ENCODE measurements at places on chromosomes 11 and 22. TPM values are rescaled to one million over a fixed set of nuclear protein-coding genes. Genes with fewer than 3 reads are reported as not detected.
A peak's percentile ranks its signal among the peaks of the same experiment; 100 is the strongest.

GRCh38 chr22:17281440-17281841 is 62.2 kb upstream of the ADA2 start:
- DNase-seq: no peak

DNA sequence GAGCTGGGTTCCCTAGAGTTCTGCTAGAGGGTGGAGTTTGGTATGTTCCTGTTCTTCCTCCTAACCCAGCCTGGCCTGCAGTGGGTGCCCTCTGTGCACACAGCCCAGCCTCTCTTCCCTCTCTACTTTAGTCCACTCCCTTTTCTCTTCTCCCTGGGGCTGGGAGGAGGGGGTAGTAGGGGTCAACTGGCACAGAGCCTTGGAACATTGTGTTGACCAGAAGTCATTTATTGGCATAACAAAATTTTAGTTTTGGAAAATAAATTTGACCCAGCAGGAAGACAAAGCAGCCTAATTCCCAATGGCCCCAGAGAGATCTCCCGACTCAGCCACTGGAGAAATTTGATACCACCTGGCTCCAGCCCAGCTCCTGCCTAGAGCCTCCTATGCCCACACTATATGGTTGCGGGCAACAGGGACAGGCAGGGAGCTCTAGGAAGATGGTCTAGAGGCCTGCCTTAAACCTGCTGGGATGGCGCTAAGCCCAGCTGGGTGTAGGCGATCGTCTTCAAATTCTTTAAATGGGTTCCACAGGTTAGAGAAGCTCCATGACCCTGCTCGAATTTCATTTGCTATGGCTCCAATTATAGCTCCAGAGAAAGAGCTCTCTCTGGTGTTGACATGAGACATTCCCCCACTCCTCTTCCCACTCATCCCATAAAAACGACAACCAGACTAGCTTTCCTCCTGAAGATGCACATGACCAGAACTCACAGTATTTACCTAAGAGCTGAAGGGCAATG is 9.9 kb downstream of the PCSK7 start:
- peak; percentile 50 for DNase-seq

DNA sequence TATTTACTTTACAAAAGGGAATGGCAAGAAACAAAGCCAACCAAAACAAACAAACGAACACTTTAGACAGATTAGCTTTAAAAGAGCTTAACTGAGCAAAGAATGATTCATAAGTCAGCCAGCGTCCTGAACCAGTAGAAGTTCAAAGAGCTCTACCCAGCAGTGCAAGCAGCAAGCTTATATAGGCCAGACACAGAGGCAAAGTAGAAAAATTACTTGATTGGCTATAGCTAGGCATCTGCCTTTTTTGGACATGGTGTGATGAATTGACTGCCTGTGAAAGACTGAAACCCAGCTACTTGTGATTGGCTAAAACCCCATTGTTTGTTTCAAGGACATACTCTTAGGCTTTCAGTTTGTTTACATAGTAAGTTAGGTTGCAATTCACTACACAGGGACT is 2120.0 kb upstream of the RAG2 start:
- DNase-seq: no peak

- DNase-seq: peak; percentile 57
These were observed at the start of gene MMP26 for GRCh38 chr11:4704054-4704789. Gene MMP26, plus strand, starts transcription at chr11:4704784.

OR8G1 gene
- polyA plus RNA-seq: not detected

- no peak for DNase-seq
These were observed 66.2 kb downstream of the THAP12 start for GRCh38 chr11:76314741-76315090.

DNA sequence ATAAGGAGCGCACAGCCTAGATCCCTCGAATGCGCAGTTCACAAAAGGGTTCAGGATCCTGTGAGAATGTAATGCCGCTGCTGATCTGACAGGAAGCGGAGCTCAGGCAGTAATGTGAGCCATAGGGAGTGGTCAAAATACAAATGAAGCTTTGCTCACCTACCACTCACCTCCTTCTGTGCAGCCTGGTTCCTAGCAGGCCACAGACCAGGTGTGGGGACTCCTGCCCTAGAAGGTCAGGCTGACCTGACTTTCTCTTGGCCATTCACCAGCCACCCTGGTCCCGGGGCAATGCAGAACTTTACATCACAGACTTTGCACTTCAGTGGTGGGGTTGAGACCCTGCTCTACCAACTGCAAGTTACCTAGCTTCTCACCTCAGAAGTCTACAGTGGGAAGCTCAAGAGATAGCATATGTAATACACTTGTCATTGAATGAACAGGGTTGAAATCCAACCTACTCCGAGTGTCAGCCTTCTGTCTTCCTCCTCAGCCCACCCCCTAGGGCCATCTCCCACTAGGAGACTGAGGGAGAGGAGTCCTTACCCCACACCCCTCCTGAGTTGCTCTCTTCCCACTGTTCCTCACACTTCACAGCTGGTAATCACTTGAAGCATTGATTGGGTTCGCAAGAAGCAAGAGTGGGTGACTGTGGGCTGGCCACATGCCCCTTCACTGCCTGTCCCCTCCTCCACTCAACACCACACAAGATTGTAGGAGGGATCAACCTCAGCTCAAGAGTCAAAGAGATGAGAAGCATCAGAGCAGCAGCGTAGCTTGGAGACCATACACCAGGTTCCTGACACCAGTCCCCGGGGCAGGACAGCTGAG is 2.0 kb upstream of the KCNJ1 start:
- DNase-seq: no peak

DNA sequence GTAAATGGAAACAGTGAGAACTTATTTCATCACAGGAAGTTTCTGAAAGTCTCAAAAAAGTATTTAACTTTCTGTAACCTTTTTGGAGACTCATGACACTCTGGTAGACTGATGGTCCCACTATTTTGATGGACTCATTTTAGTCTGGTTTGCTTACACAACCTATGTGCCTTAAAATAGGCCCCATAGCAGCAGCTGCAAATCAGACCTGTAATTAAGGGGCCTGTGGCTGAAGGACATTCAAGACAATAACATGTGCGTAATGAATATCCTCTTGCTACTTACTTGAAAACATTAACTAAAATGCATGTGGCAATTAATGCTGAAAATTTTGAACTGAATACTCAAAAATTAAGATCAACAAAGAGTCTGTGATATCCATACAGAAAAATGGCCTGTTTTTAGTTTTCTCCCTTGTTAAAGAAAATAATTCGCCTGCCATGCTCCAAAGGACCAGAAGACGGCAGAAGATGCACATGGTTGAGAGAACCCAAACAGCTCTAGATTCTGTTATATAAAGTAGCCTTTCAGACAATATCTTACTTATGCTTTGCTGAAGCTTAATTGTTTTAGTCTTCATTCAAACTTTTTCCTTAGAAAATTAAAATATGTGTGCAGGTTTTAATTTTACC is 568.5 kb downstream of the KCNA4 start:
- DNase-seq: no peak

DNA sequence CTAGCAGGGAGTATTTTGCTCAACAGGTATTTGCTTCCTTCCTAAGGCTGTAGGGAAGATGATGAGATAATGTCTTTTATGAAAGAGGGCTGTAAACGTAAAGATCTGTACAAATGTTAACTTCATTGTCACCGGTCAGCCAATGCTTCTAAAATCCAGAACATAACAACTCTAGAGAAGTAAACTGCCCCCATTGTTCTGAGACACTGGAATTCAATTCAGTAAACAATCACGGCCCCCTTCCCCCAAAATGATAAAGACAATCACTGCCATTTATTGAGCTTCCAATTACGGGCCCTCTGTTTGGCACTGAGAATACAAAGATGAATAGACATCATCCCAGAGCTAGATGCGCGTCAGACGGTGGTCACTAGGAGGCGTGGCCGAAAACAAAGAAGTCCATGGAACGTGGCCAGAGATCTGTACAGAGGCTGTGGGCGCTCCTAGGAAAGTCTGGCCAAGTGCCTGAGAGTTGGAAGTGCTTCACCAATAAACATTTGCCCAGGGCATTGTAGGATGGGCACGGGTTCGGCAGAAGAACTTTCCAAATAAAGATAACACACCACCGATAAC is 576 bp downstream of the TMEM258 start:
- peak; percentile 87 for DNase-seq

DNA sequence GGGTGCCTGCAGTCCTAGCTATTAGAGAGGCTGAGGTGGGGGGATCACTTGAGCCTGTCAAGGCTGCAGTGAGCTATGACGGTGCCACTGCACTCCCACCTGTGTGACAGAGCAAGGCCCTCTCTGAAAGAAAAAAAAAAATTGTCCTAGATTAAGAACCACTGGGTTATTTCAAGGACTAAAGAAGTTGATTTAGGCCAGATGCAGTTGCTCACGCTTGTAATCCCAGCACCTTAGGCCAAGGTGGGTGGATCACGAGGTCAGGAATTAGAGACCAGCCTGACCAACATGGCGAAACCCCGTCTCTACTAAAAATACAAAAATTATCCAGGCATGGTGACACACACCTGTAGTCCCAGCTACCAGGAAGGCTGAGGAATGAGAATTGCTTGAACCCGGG is 129.0 kb downstream of the MRTFA start:
- DNase-seq: no peak

DNA sequence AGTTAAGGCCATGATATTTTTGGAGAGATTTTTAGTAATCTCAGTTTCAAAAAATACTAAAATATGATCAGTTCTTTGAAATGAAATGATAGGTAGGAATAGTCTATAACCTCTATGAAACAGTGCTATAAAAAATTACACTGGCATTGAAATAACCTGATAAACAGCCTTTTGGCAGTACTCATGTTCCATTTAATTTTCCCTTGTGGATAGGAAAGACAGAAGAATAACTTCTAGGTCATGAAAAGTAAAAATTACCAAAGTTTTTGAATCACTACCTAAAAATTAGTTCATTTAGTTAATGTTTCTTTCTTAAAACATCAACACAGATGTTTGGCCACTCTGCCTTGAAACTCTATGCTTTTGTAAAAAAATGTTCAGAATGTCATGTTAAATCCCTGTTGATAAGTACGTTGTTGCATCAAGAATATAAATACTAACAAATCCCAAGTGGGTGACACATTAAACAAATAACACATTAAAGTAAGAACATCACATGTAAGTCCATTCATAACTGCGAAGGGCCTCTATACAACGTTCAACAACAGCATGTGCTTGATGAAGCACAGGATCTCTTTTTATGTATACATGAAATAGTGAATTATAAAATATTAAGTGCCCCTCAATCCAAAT is 290.2 kb downstream of the SWAP70 start:
- no peak for DNase-seq

DNA sequence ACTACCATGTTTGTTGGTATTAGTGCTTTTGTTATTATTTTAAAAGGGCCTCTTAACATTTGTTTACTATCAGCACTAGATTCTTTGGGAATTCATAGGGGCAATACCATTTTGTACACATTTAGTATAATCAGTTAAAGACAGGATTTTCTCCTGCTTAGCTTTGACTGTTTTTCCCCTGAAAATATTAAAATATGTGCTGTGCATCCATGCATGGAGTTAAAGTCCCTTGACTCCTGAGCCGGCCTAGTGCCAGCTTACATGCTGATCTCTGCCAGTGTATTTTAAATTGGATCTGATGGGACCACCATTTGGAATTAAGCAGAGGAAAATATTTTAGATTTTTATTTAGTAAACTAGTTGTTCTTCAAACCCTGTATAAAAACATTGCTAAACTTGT is 161.4 kb downstream of the METTL15 start:
- no peak for DNase-seq

DNA sequence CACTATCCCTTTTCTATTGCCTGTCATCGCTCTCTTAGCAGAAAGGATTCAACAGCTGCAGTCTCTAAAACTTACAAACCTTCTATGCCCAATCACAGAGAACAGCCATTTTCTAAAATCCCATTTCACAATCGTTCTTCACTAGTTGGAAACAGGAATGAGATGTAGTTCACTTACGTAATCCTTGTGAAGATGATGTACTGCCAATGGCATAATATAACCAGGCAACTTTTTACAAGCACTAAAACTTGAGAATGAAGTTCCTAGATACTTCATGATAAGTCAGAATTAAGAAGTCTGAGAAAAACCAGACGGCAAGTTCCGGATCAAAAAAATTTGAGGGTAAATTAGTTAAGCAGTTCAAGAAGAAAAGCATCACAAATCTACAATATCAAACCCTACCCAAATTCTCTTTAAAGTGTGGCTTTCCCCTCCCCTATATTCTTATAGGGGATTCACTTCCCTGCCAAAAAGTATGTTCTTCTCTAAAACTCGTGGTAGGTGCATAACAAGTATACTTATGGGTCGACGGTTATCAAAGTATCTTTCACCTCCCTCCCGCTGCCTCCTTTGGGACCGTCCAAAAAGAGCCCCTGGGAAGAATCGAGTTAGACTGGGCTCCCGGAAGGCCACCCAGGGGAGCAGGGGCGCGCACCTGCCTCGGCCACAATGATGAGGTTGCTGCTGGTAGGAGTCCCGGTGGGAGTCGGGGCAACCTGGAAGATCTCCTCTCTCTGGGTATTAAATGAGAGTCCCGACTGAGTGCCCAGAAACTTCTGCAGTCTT is 666 bp downstream of the MSANTD4 start:
- DNase-seq: peak; percentile 9

- peak; percentile 94 for DNase-seq
These were observed at the start of gene GRIK4 for GRCh38 chr11:120511116-120511819. Gene GRIK4, plus strand, starts transcription at chr11:120511748. Its CDS starts 148,571 bp downstream, at chr11:120660319.

LGALS12 gene
- 0.32 TPM for polyA plus RNA-seq

- no peak for DNase-seq
These were observed 1252.0 kb downstream of the LRRC4C start for GRCh38 chr11:40207416-40207815.

PAX6 gene
- polyA plus RNA-seq: not detected

GRCh38 chr22:30308093-30308492 is 18.6 kb downstream of the TBC1D10A start:
- DNase-seq: no peak

DNA sequence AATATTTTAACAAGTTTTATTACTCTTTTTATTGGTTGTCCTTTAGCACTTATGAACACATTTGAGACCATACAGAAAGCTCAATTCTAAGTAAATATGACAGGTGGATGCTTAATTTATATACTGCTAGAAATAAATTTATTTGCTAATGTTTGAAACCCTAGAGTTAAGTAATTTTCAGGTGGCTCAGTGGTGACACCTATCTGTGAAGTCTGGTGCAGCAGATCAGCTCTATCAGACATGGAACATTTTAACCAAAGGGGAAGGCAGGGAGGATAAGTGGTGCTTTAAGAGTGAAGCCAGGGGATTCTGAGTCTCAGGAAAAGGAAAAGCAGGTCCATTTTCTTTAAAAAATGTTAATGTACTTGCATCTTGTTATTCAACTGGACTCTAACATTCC is 175.8 kb downstream of the DSCAML1 start:
- no peak for DNase-seq

GRCh38 chr22:42792909-42793847 is 63.9 kb downstream of the ARFGAP3 start:
- DNase-seq: no peak

ZNF214 gene
- polyA plus RNA-seq: 3.2 TPM

RAB39A gene
- polyA plus RNA-seq: not detected

FOXR1 gene
- not detected for polyA plus RNA-seq

DNA sequence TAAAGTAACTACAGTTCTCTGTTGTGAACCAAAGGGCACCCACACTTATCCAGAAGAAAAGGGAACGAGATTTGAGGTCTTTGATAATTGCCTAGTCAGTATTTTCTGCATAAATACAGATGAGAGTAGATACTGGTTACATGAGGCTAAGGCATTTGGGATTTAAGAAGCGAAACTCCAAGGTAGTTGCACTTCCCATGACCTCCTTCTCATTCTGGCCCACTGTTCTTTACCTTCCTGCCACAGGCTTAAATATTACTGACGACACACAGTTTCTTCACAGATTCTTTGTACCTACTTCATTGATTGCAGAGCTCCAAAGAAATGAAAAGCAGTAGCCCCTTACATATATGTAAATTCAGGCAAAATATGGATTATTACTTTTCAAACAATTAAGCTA is 915.3 kb downstream of the LRRC4C start:
- DNase-seq: no peak

IGLL1 gene
- polyA plus RNA-seq: not detected

GDPD4 gene
- not detected for polyA plus RNA-seq

GALNT18 gene
- 27.2 TPM for polyA plus RNA-seq

PRODH gene
- 8.2 TPM for polyA plus RNA-seq

VWCE gene
- 0.32 TPM for polyA plus RNA-seq

Data from kidney (tissue), 22 donors.